ENCODE measurements at places on chromosomes 2 and 18.

DNA sequence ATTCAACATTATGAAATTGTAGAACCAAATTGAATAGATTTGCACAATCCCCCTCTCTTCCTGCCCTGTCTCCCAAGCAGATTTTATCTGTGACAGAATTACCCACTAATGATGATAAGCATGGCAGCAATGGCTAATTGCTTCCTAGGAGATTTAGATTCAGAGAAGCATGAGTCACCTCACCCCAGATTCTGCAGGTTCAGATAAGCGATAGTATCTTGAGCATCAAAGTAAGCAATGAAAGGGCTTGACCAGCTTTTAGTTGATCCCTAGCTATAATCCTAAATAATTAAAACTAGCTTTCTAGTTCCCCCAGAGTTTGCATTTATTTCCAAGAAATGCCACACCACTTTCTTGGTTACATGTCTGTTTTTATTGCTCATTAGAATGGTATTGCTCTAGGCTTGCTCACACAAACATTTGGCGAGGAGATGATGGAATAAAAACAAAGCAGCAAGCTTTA lies 204.3 kb downstream of the GULP1 start:
- no peak for DNase-seq

- DNase-seq: no peak
Measured at GRCh38 chr18:63539904-63540510, 2.2 kb upstream of the SERPINB12 start.

GRCh38 chr2:180553094-180553715 lies 427.2 kb upstream of the UBE2E3 start:
- DNase-seq: no peak

- DNase-seq: no peak
Measured at GRCh38 chr2:64936809-64937208, 52.4 kb upstream of the SLC1A4 start.

- DNase-seq: no peak
Measured at GRCh38 chr2:46871976-46872381, 43.6 kb downstream of the MCFD2 start.

DNA sequence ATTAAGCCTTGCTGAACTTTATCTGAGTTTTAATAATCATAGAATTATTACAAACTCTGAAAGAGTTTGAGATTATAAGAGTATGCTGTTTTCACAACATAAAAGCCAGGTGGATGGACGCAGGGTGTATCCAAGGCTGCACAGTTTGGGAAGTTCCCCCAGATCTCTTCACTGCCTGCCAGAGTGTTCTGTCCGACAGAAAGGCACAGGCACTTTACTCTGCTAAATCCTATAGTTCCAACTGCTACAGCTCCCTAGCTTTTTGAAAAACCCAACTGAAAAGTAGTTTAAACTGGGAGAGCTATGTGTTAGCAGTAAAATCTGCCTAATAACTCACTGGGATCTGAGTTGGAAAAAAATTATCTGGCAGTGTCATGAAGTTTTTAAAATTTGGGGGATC lies 38.0 kb downstream of the MFSD6 start:
- DNase-seq: no peak

DNA sequence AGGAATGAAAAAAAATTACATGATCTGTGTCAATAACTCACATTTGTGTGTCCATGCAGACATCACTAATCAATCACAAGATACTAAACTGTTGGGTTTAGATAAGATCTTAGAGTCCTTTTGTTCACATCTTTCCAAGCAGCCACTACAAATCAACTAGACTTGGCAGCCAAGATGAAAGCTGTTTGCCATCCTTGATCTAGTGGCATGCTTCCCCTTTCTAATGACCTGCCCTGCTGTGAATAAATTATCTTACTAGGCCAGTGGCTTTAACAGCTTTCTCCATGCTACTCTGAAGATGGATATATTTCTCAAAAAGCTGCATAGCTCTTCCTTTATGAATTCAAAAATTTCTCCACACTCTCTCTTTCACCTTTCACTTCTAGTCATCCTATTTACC lies 1338.0 kb upstream of the ACVR2A start:
- no peak for DNase-seq

- DNase-seq: no peak
Measured at GRCh38 chr2:236239276-236240065, 24.7 kb downstream of the ASB18 start.

DNA sequence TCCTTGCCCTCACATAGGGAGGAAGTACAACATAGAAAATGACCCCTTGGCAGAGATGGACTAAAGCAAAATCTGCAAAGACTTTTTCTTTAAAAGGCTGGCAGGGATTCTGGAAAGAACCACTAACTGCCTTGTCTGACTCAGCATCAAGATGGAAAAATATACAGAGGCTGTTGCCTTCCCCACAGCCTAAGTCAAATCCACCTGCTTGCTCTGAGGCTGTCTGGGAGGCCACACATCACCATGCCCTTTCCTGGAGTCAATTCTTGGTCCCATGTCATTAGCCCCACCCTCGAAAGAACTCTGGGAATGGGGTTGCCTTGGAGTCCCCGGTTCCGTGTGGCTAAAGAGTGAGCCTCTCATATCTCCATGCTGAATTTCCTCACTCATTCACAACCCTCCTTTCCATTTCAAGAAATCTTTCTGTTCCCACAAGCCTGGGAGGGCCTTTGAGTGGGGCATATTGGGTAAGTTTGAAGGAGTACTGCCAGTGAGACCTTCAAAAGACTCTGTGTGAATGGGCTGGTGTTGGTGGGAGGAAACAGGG lies 39.4 kb downstream of the BMP10 start:
- DNase-seq: no peak

DNA sequence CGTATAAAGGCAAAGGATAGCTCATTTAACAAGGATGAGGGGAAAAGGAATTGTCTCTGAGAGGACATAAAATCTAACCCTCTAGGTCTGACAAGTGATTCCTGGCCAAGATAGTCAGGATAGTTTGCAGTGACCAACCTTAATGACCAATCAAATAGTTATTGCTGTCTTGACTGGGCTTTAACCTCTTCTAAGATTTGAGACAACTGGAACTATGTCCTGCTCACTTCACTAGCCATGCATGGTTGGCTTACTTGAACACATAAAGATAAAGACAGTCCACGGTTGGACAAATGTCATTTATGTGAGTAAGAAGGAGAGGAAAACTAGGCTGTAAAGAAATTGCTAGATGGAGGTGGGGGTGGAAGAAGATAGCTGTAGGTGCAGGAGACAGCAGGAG lies 53.8 kb downstream of the SCN1A start:
- DNase-seq: no peak

DNA sequence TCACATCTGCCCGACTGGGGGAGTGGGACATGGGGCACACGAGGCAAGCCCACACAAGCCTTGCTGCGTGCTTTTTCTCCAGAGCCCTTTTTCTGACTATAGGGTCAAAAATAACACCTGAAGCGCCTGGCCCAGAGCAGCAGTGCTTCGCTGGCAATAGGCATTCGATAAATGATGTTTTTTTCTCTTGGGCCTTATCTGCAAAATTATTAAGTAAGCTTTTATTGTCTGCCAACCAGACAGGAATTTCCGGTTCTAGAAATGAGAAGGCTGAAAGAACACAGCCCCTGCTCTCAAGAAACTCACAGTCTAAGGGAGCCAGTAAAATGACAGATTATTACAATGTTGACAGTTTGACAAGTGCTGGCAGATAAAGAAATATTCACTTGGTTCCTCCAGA lies 2.7 kb upstream of the TMBIM1 start:
- DNase-seq: no peak

DNA sequence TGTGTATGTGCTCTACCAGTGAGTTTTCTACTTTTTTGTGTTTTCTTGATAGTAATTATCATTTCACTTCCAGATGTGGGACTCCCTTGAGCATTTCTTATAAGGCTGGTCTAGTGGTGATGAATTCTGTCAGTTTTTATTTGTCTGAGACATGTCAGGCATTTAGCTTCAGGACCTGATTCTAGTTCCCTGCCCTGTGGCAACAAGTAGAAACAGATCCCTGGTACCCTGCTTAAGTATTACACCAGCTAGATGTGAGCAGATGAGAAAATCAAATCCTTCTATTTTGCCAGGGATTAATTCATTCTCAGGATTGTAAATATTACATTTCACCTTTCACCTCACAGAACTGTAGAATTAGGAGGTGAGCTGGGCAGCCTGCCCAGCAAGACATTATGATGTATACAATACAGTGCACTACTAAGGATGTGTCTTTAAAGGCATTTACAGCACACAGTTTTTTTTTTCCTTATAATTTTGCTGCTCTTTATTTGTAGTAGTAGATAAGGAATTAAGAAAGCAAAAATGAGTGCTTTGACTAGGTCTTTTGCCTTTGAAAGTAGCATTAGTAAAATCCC lies 35.1 kb downstream of the GALM start:
- DNase-seq: no peak

GRCh38 chr2:151437630-151438029 lies 27.9 kb downstream of the RIF1 start:
- peak; percentile 21 for DNase-seq

- peak; percentile 90 for DNase-seq
Measured at GRCh38 chr2:215693193-215693998, 257.5 kb upstream of the FN1 start.

DNA sequence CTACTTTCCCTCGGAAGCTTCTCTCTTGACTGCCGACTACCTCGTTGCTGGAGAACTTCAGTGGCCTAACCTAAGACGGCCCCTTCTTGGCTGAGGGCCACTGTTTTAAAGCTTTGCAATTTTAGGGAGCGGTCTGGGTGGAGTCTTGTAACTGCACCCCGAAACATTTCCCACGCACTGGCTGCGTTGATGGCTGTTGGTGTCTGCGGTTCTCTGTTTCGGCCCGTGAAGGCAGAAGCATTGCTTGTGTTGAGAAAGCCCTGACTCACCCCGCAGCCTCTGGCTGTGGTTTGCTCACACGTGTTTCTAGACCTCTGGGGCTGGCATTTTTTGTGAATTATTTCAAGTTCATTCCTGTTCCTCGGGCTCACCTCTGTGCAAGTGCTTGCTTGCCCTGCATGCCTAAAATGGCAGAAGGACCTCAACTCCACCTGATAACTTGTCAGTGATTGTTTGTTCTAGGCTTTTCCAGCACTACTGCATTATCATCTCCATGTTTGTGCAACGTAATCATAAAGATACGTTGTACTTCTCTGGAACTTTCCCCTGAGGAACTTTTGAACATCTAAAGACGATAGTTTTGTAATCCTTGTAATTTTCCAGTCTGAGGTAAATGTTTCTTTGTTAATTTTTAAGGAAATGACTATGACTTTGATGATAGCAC lies 94.2 kb upstream of the DLX2 start:
- DNase-seq: peak; percentile 56

- peak; percentile 44 for DNase-seq
Measured at GRCh38 chr2:39504790-39505335, 67.8 kb upstream of the MAP4K3 start.

- DNase-seq: no peak
Measured at GRCh38 chr2:85215448-85216401, 82.5 kb downstream of the TCF7L1 start.

DNA sequence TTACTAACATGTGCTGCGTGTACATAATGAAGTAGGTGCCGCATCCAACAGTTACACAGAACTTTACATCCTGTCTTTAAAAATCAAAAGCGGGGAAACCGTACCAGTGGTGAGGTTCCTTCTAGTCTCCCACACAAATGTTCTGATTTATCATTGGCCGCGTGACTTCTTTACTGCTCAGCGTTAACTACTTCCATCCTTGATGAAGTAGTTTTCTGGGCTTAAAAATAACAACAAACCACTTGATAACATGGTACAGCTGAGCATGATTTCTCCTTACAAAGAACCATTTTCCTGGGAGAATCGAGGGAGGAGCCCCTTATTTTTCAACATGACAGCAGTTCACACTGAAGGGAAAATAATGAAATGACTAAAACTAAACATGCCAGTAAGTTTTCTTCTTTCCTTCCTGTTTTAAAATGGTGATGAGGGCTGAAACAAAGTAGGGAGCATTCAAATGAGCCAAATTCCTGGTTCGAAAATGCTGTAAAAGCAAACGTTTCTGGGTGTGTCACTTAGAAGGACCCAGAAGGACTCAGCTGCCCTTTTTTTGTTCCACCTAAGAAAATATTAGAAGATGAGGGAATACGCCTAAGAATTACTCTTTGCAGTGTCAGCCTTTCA lies 9.9 kb downstream of the EMILIN2 start:
- no peak for DNase-seq

DNA sequence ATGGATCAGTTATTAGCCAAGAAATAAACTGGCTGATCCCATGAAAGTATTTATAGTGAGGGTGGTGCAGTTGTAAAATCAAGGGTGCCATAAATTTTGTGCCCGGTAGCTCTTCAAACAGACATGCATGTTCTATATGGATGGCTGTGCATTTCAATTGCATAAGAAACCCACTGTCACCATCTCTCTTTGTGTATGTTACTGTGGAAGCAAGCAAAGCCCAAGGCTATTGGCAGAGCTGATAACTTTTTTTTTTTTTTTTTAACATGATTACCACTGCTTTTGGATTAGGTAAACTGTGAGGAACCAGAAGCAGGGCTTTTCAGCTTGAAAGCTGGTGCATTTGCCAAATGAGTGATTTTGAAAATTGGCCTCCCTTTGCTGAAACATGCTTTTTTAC lies 332.6 kb downstream of the SOX11 start:
- no peak for DNase-seq

DNA sequence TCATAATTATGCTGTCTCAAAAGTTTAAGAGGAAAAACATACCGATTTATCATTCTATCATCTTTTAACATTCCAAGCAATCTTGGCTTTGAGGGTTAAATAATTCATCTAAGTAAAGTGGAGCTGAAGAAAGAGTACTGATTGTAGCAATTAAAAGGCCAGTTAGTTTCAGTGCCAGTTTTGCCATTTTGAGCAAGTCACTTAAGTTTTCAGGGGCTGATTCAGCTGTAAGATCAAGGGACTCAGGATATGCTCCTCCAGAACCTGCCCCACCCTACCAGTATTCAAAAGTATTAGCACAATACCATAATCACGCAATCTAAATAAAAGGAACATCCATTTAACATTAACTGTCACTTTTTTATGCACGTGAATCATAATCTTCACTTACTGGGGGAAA lies 1.9 kb downstream of the SS18 start:
- DNase-seq: no peak

DNA sequence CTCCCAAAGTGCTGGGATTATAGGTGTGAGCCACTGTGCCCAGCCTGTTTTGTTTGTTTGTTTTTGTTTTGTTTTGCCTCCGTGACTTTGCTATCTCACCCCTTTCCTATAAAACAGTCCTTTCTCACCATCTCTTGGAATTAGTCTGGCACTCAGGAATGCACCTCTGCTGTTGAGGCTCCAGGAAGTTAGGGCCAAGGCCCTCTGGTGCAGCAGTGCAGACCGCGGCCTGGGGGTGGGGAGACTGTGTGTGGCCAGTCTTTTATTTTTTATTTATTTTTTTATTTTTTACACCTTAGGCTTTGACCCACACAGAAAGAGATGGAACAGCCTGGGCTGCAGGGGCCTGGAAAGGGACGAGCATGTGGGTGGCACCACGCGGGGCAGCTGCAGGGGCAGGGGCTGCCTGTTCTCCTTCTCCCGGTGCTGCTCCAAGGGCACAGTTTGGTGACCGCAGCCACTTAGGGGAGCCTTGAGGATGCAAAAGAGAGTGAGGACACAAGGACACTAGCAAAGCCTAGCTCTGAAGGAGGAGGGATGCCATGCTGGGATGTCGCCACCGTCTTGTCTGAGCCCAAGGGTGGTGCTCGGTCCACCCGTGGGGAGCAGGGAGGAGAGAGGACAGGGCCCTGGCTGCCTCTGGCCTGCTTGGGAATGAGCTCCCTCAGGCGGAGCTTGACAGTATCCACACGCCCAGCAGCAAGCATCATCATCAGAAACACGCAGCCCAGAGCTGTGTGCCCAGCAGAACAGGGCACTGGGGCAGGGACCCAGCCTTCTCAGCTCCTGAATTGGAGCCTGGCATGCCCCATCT lies 19.4 kb upstream of the ALPI start:
- no peak for DNase-seq
